ENCODE measurements at places on chromosomes 13 and 19.

DNA sequence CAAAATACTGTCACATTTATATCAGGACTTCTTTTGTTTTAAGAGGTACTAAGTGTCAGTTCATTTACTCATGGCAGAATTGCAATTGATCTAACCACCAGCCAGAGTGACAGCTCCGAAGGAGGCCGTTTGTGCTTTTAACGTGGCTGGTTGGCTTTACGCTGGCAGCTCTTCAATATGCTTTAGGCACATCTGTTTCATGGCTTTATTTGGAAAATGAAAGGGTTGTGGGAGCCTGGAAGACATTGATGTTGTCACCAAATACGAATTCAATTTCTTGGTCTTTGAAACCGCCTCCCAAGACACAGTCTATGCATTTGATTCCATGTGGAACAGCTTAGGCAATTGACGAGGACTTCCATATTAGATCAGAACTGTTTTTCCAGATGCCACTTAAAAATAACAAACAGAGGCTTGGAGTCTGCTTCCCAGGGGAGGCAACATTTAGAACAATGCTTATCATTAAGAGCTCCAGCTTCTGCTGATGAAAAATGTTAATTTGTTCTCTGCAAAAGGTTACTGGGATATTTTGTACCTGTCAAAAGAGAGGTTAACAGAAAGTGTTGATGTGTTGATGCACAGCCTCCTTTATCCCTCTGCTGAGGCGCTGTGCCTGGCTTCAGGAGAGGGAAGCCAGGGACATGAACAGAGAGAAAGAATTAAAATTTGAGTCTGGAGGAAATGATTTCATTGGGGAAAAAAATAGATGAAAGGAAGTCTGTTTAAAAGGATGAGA lies 64.0 kb upstream of the TNFRSF19 start:
- peak; percentile 77 for DNase-seq

DNA sequence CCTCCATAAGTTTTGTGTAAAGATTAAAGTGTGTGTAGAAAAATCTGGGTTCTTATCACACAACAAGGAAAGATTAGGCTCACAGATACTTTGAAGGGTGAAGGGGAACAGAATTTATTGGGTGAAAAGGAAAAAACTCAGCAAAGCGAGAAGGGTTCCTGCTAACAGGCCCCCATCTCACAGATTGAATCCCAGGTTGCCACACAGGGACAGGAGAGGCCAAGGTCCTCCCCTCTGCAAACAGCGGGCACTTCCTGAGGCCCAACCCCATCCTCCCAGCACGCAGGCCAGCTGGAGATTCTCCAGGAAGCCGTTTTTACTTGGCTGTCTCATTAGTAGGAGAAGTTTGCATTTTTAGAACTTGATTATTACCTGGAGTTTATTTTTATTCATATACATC lies 15.2 kb upstream of the ERCC5 start:
- DNase-seq, result no peak

GRCh38 chr19:7883796-7884570 lies 4.3 kb upstream of the LRRC8E start:
- no peak for DNase-seq

- DNase-seq, result peak; percentile 82
Observed at GRCh38 chr19:48418317-48419064, 25.0 kb downstream of the GRIN2D start.

DNA sequence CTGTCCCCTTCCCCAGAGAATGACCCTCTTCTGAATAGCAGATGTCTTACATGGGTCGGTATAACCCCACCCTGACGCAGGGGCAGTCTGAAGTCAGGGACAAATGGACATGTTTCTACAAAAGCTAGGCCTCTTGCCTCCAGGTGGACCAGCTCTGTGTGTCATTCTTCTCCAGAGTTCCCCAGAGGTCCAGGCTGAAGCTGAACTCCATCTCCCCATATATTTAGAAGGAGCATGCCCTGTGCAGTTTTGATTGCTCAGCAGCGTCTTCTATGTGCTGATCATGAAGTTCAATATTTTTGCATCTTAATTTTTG lies 8.8 kb upstream of the NALCN start:
- no peak for DNase-seq

- DNase-seq, result peak; percentile 76
Observed at GRCh38 chr19:46482631-46483030, 11.3 kb upstream of the PNMA8A start.

DNA sequence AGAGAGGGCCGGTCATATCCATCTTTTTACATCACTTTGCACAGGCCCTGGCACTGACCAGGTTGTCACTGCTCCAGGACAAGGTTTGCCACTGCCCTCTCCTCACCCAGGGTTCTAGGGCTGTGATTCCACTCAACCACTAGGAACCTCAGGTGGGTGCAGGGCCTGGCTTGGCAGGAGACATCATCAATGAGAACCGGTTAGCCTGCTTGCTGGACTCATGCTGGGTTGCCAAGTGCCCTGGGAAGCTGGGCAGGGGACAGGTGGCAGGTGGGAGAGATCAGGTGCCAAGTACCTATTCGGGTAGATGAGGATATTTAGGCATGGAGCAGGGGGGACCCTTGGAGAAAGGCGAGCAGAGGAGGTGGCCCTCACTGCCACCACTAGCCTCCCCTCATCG lies 4.2 kb upstream of the CERS4 start:
- no peak for DNase-seq

GRCh38 chr13:29754473-29754806 lies 96.0 kb downstream of the UBL3 start:
- DNase-seq, result peak; percentile 44

DNA sequence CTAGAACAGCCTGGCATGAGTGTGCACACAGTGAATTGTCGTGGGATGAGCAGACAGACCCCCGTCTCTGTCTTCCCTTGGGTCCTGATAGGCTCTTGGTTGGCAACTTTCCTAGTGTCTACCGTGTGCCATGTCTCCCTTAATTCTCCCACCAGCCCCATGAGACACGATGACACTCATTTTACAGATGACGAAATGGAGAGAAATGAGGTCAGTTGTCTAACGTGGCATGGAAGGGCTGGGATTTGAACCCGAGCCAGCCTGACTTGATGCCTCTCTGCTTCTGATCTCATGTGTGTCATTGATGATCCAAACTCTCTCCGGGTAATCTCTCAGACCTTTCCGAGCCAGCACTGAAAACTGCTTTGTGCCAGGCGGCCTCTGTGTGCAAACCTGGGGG lies 8.4 kb upstream of the KLK14 start:
- no peak for DNase-seq

- DNase-seq, result no peak
Observed at GRCh38 chr13:26855071-26855470, 94.5 kb upstream of the GPR12 start.

DNA sequence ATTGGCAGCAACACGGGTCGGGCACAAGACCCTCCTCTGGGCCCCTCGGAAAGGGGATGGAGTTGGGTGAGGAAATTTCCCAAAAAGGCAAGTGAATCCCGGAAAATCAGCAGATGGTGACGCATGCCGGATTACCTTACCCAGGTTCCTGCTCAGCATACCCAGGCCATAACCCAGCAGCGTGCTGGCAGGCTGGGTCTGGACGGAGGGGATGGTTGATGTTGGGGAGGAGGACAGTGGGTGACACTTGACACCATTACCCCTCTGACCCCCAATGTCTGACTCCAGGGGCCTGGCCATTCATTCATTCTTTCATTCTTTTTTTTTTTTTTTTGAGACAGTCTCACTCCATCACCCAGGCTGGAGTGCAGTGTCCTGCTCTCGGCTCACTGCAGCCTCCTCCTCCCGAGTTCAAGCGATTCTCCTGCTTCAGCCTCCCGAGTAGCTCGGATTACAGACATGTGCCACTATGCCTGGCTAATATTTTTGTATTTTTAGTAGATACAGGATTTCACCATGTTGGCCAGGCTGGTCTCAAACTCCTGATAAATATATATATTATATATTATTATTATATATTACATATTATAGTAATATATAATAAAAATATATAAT lies 799 bp downstream of the PVR start:
- DNase-seq, result peak; percentile 58
